SHP77 (cell line): ENCODE measurements at places on chromosomes 1 and 21.
A peak's percentile ranks its signal among the peaks of the same experiment; 100 is the strongest.

- DNase-seq, result no peak
Measured at GRCh38 chr1:173056365-173056764, 5.6 kb upstream of the TNFSF18 start.

DNA sequence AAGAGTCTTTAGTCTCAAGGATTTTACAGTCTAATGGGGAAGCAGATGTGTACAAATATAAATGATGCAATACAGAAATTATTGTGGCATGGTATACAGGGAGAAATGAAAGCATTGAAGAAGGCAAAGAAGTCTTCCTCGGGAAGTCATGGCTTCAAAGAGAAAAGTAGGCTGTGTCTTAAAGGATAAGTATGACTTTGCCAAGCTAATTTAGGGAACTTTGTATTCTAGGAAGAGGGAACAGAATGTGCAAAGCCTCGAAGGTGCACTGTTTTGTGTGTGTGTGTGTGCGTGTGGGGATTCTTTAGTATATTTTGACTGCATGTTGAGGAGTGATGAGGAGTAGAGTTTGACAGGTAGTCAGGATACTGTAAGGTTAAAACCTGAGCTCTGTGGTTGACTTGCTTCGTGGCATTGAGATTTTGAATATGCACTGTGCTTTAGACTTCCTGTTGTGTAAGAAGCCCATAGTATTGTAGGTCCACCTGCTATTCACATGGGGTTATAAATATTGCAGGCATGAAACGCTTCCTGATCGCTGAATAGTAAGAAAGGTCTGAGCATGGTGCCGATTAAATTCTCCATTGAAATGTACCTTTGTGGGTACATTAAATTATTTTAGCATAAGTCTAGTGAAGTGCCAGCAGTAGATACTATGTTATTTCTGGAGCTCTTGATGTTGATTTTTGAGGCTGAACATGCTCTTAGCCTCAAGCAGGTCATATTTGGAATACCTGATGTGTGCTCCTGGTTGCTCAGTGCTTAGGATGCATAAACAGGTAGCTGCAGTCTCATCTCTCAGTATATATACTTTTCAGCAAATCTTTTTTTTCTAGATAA lies 8.0 kb downstream of the SMAP2 start:
- DNase-seq, result no peak

GRCh38 chr1:17744666-17745478 lies 10.3 kb upstream of the ACTL8 start:
- DNase-seq, result no peak

GRCh38 chr1:173573596-173573995 lies 29.3 kb downstream of the SLC9C2 start:
- no peak for DNase-seq

GRCh38 chr1:175527773-175528172 lies 215.6 kb downstream of the TNR start:
- DNase-seq, result no peak

DNA sequence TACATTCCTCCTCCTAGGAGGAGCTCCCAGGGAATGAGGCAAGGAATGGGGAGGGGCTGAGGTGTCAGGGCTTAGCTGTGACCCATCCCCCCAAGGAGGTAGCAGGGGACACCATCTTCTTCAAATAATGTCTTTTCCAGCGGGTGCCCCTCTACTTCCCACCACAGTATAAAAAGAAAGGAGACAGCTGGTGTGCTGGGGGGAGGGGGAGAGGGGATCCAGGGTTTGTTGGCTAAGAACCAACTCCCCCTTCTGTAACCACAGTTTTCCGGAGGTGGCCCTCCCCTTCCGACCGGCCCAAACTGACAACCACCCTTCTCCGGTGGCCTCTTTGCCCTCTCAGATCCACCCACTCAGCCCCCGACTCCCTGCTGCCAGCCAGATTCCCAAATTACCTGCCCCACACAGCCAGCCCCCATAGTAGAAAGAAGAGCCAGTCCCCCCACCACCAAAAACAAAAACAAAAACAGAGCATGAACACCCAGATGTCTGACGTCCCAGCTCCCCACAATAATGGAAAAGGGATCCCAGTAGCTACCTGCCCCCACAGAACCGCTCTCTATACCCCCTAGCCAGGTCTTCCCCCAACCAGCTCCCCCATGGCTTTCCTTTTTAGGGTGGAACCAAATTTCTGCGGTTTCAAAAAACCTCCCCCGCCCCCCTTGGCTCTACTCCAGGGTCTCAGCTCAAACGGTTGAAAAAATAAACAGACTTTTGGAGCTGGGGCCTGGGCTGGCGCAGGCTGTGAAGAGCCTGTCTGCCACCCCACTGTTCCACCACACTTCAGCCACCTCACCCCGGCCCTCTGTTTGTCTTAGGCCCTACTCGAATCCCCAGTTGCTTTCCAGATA lies 2.1 kb downstream of the ARHGEF2 start:
- DNase-seq, result peak; percentile 40
